ENCODE measurements at places on chromosomes 6 and 20.

DNA sequence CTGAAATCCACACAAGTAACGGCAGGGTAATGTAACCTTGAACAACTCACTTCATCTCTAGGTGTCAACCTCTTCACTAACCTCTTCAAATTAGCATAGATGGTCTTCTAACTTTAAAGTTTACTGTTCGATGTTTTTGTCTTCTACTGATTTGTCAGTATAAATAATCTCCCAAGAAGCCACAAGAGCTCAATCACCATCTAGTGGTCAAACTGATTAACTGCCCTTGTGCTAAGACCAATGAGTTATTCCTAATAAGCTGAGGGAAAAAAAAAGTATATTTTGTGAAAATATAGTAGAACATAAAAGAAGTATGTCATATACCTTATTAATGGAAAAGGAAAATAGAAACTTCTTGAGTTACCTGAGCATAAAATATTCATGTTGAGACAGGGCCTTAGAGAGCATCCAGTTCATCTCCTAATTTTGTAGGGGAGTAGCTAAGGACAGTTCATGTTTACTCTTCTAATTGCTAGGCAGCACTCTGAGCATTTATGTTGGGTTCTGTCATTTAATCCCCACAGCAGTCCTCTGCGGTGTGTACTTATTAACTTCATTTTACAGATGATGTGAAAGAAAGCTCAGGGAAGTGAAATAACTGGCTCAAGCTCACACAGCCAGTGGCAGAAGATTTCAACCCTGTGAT is 317.1 kb downstream of the ESR1 start:
- DNase-seq, result peak; percentile 68

- peak; percentile 63 for DNase-seq
Measured at GRCh38 chr6:36676141-36677058, 2.1 kb upstream of the CDKN1A start.

GRCh38 chr6:46254946-46255345 is 84.2 kb upstream of the ENPP5 start:
- DNase-seq, result no peak

- DNase-seq, result peak; percentile 90
Measured at GRCh38 chr20:35329435-35330139, 37.4 kb upstream of the FAM83C start.

DNA sequence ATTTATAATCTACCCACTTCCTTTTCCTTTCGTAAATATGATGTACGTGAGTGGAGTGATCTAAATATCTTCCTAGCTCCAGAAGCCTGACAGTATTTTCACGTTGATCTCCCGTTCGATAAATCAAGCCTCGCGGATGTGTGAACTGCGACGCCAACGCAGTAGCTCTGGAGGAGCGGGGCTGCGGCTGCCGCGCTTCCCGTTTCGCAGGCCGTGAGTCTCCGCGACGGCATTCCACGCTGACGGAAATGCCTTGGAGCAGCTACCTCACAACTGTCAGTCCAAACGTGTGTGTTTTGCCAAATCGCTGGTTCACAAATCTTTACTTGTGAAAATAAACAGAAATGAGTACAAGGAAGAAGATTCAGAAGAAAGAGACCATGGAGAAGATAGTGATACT is 41.2 kb downstream of the BTBD3 start:
- no peak for DNase-seq

GRCh38 chr6:105992315-105992961 is 93.7 kb upstream of the PRDM1 start:
- peak; percentile 72 for DNase-seq

- DNase-seq, result no peak
Measured at GRCh38 chr6:13838616-13839015, 24.3 kb upstream of the MCUR1 start.

- no peak for DNase-seq
Measured at GRCh38 chr6:125228981-125229479, 72.7 kb downstream of the HDDC2 start.

DNA sequence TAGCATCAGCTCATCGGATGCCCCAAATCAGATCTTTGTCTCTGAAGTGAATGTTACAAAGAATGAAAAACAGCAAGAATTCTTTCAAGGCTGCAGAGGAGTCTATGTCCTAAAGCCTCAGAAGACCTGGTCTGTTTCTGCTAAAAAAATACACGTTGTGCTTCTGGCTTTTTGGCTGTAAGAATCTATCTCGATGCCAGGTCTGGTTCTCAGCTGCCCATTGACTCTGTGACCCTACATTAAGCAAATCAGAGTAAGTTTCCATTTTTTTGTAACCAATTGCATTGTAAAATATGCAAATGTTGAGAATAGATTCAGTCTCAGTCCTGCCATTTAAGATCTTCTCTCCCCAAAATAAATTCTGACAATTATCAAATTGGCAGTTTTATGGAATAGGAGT is 705.4 kb downstream of the RFPL4B start:
- DNase-seq, result no peak

DNA sequence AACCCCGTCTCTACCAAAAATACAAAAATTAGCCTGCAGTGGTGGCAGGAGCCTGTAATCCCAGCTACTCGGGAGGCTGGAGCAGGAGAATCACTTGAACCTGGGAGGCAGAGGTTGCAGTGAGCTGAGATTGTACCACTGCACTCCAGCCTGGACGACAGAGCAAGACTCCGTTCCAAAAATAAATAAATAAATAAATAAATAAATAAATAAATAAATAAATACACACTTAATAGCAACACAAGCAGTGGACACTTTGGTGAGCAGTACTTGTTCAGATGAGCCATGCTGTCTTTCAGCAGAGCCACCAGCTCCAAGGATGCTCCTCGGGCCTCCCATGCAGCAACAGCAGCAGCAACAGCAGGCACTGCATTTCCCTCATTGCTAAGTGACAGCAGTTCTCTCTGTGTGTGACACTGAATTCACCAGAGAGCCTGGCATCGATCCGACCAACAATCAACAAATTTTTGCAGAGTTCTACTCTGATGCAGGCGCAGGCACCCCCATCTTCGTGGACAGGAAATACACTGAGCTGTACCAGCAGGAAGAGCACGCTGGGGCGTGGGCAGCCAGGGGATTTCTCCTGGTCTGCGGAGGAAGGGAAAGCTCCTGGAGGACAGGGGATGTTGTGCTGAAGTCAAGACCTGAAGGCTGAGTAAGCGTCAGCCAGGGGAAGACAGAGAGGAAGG is 54.0 kb upstream of the SNX9 start:
- DNase-seq, result no peak

DNA sequence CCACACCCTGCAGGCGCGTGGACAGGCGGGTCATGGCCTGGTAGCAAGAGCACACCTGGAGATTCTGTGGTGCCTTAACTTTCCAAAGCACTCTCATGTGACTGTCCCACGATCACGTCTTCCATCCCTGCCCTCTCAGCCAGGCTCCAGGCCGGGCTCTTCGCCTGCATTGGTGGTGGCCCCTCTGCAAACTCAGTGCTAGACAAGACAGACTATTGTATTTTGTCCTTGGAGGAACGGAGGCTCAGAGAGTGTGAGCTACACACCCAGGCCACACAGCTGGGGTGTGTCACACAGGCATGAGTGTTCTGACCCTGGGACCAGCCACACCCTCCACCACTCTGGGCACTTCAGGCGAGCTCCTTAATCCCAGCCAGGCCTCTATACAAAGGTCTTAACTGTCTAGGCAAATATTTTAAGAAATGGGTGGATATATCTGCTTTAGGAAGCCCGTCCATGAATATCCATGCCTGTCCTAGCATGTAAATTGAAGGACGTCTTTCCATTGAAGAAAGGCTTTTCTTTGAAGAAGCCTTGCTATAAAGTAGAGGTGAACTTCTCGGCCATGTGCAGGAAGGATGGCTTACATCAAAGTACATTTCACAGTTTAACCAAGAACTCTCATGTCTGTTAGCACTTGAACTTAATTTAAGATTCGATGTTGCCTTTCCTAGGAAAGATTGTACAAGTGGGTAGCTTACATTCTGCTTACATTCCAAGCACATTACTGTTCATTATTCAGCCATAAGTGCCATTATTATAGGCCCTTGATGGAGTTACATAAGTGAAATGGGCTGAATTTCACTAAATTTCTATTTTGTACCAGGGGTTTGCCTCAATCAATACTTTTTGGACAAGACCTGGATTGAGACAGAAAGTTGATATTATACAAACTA is 263.9 kb downstream of the DLL1 start:
- DNase-seq, result no peak

- no peak for DNase-seq
Measured at GRCh38 chr6:89269981-89270380, 45.1 kb downstream of the GABRR2 start.

DNA sequence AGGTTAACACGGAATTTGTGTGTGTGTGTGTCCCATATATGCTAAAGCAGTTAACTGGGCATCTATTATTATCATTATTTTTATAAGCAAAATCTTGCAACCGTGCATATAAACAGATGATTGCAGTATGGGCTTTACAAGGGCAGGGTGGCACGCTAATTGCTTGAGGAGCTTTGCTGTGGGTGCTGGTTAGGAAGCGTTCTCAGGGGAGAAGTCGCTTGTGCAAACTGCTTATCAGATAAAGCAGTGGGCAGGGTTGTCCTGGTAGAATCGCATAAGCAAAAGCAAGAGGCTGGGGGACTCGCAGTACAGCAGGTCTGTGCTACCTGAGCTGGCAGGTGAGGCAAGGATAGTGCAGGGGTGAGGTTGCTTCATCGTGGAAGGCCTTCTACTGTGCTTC is 9.7 kb upstream of the CCN6 start:
- no peak for DNase-seq

DNA sequence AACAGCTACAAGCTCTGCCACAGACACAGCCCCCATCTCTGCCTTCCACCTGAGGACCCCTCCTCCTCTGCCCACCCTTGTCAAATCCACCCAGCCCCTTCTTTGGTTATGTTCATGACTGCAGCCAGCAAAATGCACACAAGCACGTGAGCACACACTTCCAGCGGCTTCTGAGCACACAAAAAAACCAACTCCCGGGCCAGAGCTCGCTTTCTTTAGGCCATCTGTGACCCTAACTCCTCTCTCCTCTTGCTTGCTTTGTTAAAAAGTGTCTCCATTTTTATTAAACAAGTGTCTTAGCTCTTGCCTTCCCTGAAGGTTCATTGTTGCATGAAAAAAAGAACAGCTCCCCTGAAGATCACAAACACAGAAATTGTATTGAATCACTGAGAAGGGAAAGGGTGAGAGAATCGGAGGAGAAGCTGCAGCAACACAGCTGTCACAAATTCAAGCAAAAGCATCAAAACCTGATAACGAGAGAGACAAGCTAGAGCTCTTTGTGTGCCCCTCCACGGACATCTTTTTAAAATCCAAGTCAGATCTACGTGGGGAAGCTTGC is 142.1 kb downstream of the CD83 start:
- DNase-seq, result no peak

DNA sequence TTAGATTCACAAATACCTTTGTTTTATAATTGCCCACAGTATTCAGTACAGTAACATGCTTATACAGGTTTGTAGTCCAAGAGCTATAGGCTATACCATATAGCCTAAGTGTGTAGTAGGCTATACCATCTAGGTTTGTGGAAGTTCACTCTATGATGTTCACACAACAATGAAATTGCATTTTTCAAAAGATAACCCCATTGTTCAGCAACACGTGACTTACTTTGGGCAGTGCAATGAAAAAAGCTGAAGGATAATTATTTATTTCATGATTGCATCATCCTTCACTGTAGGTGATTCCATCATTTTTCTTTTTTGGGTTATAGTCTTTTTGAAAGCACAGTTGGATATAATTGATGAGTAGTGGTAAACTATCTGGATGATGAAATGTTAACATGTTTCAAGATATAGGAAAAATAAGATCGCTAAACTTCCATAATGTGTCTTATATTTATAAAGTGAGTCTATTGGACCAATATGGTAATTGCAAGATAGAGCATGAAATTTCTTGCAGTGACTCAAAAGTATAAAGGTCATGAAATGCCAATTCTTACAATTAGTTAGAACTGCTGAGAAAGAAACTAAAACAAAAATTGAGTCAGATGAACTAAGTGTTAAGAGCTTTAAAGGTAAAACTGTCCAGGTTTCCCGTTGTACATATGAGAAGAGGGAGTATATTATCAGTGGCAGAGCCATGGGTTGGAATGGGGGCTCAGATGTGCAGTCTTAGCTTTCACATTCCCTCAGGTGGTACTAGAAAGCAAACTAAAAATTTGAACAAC is 164.4 kb downstream of the ZFAND3 start:
- DNase-seq, result no peak

DNA sequence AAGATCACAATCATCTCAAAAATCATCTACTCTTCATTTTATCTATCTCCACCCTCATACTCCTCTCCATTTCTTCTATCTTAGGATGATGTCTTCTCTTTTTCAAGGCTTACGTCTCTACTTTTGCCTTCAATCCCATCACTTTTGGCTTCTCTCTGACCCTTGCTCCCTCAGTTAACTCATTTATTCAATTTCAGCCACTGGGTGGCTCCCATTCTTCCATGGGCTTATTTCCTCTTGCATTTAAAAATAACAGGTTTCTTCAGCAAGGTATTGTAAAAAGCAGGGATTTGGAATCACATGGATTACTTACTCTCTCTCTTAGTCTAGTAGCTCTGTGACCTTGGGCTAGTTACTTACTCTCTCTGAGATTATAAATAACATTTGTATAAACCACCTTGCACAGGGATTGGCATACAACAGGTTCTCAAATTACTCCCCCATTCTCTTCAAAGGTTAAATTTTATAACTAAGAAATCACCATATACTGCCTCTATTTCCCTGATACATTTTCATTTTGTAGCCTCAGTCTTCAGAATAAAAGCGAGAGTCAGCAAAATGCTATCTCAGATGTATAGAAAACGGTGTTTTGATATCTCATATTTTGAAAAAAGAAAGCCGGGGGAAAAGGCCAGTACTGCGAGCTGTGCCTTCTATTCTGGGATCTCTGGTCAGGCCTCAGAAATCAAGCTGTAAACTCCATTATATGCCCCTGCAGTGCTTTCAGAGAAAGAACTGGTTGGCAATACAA is 5.5 kb downstream of the ZSCAN12 start:
- DNase-seq, result peak; percentile 14

GRCh38 chr20:37867289-37868195 is 35.4 kb upstream of the VSTM2L start:
- DNase-seq, result peak; percentile 43

GRCh38 chr6:84808491-84809061 is 44.2 kb upstream of the TBX18 start:
- no peak for DNase-seq

- DNase-seq, result no peak
Measured at GRCh38 chr20:53370345-53370961, 223.2 kb downstream of the ZNF217 start.

DNA sequence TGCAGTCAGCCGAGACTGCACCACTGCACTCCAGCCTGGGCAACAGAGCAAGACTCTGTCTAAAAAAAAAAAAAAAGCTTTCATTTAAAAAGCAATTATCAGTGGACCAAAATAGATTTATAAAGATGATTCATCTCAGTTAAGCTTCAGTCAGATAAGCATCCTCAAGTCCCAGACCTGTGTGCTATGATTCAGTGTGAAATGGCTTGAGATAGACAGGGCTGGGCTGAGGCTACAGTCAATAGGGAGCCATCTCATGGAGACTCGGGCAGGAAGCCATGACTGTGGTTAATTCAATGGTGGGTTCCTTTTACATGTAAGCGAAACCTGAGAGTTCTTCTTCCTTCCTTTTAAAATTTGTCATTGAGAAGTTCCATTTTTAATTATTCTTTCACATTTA is 276.0 kb downstream of the TFAP2A start:
- peak; percentile 54 for DNase-seq

All from LHCN-M2 (cell line).